Muscle of leg (tissue), 16 donors: ENCODE measurements at places on chromosomes 3 and 15.

GRCh38 chr15:49953421-49953820 is 165.6 kb downstream of the ATP8B4 start:
- no peak for DNase-seq

GRCh38 chr3:58991623-58992022 is 58.2 kb downstream of the CFAP20DC start:
- DNase-seq = no peak

- DNase-seq = no peak
Measured at GRCh38 chr3:71825551-71826283, 40.8 kb upstream of the PROK2 start.

DNA sequence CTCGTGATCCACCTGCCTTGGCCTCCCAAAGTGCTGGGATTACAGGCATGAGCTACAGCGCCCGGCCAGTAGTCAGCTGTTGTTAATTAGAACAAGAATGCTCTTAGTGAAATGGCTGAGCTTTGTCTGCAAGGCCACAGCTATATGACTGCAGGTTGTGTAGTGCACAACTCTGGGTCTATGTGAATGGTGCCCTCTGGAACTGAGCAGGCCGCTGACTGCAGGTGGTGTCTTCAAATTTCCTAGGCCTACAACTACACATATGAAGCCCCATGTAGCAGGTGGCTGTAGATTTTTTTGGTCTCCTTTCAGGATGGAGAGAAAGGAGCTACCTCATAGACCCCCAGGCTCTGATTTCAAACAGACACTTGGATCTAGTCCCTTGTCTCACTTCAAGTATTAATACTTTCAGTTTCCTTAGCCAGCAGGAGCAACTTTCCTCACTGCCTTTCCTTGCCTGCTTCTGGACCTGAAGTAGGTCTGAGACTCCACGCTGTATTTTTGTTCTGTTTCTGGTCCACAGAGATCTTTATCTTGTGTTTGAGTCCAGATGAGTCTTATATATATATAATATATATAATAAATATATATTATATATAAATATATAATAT is 86.9 kb downstream of the C3orf80 start:
- no peak for DNase-seq

DNA sequence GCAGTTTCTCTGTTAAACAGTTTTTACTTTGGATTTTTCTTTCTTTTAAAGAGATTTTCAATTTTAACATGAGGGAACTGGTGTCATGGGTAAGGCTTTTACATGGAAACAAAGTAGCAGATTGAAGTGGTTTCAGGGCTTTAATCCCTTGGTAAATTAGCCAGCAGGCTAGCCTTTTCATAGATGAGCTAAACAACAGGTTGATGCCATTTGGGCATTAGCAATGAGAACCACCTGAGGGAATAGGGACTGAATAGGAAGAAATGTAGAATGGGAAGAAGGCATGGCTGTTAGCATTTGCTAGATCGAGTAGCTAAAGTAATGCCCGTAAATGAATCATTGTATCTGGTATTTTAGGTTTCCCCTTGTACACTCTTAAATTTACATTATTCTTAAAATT is 165.5 kb upstream of the MLF1 start:
- no peak for DNase-seq

DNA sequence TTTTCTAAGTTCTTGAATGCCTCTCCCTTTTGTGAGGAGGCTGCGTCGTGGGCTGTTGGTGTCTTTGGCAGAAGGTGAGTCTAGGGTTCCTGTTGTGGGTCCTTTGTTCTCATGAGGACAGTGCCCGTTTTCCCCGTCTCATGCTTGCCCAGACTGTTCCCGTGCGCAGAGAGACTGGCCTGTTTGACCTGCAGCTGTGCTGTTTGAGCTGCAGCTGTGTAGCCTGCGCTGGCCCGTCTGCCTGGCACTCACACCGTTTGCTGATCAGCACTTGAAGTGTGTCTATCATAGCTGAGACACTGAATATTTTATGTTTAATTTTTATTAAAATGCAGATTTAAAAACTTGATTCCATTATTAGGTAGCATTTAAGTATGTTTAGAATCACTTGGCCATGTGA is 9.9 kb downstream of the GOLGA6L2 start:
- no peak for DNase-seq

DNA sequence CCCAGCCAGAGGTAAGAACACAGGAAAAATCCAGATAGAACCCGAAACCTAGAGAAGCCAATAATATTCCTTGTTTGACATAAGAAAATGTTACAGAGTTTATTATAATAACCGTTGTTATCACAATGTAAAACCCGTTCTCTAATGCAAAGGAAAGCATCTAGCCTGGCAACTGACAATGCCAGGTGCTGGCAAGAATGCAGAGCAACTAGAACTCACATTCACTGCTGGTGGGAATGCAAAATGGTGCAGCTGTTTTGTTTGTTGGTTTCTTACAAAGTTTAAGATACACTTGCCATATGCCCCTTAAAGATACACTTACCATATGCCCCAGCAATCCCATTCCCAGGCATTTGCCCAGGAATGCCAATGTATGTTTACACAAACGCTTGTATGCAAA is 23.4 kb downstream of the VPS39 start:
- peak; percentile 39 for DNase-seq

- no peak for DNase-seq
Measured at GRCh38 chr3:144564011-144564410, 592.4 kb downstream of the DIPK2A start.

- peak; percentile 41 for DNase-seq
Measured at GRCh38 chr15:69853544-69853951, 244.2 kb downstream of the TLE3 start.

DNA sequence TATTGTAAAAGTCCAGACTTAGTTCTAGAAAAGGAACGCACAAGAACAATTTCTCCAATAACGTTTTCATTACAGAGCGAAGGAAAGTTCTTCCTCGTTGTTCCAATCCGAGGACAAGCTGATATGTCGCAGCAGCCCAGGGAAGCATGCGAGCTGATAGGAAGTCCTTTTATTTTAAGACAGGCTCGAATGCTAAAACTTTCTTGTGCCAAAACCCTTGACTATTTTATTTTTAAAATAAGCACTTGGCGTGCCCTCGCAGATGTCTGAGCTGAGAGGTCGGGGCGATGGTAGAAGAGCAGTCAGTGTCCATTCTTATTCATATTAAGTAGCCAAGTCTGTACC is 433 bp upstream of the MITF start:
- no peak for DNase-seq

DNA sequence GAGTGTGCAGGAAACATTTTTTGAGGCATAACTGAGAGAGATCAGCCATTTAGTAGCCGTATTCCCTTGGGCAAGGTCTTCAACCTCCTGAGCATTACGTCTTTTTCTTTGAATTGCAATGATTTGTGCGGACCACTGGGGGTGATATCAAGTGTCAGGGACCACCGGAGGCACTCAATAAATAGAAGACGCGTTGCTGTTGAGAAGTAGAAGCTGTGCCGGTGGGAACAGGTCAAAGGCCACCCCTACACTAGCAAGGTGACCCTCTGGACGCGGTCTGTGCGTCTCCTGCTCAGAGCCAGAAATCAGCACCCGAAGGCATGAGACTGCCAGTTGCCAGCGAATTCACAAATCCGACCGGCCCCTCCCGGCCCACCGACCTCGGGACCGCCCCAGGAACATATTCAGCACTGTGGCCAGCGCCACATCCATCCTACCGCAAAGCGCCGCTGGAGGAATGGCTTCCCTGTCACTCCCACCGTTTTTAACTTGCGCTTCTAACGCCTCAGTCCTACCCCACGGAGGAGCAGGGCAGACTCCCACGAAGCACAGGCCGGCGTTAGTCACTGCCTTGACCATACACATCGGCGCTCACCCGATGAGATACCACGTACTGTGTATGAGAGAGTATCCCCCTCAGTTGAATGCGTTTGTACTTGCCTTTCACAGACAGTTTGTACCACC is 1.4 kb upstream of the GHSR start:
- peak; percentile 48 for DNase-seq

DNA sequence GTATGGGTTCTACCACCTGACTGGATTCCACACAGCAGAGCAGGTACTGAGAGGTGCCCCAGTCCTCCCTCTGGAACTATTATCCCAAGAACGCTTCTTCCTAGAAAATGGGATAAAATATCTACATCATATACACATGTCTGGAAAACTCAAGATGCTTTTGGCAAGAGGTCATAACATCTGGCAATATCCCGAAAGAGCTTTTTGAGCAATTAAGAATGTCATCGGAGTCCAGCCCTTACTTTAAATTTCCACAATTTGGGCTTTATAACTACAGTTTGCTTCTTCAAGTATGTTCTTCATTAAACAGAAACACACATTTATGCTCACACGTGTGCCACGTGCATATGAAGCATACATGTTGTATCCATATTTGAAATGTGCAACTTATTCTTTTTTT is 365.9 kb upstream of the THBS1 start:
- DNase-seq = peak; percentile 97

- DNase-seq = no peak
Measured at GRCh38 chr3:13963137-13963886, 83.4 kb upstream of the WNT7A start.

DNA sequence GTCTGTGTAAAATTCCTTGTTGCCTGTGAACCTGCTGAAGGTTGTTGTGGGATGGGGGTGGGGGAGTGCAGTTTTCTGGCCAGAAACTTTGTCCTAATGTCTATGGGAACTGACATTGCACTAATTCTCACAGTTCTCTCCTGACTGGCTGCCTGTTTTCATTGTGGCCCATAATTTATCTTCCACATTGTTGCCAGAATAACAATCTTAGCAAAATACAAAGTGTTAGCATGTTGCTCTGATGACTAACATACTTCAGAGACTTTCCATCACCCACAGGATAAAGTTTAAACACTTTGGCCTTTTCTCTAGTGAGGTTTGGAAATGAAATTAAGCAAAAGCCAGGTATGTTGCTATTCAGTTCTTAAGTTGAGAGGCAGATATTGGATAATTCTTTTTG is 81.4 kb upstream of the TBC1D5 start:
- no peak for DNase-seq

DNA sequence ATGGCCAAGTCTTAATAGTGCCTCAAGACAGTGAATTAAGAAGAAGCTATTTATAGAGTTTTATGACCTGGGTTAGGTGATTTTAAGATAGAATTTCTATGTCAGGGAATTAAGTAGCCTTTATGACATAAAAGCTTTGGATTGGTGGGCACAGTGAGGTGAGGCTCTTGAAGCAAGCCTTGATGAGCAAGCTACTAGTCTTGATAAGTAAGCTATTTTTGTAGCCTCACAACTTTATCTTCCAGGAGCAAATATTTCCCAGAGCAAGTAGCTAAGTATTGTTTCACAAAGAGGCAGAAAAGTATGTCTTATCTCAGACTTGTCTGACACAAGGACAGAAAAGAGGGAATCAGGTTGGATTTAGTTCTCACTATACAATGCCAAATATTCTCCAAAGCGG is 491.7 kb upstream of the RASGRP1 start:
- no peak for DNase-seq

DNA sequence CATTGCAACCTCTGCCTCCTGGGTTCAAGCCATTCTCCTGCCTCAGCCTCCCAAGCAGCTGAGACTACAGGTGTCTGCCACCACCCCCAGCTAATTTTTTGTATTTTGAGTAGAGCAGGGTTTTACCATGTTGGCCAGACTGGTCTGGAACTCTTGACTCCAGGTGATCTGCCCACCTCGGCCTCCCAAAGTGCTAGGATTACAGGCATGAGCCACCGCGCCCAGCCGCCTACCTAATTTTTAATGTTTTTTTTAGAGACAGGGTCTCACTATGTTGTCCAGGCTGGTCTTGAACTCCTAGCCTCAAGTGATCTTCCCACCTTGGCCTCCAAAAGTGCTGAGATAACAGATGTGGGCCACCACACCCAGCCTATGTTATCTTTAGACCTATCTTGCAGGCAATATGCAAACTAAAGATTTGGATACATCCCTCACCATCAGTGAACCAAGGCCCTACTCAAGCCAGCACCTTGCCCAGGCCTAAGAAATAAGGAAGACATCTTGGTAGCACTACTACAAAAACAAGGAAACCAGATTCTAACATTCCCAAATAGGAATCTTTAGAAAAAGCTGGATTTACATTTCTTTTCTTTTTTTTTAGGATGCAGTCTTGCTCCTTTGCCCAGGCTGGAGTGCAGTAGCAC is 6.3 kb upstream of the GMPPB start:
- DNase-seq = no peak

- peak; percentile 38 for DNase-seq
Measured at GRCh38 chr3:169295912-169296570, 367.5 kb downstream of the MECOM start.

DNA sequence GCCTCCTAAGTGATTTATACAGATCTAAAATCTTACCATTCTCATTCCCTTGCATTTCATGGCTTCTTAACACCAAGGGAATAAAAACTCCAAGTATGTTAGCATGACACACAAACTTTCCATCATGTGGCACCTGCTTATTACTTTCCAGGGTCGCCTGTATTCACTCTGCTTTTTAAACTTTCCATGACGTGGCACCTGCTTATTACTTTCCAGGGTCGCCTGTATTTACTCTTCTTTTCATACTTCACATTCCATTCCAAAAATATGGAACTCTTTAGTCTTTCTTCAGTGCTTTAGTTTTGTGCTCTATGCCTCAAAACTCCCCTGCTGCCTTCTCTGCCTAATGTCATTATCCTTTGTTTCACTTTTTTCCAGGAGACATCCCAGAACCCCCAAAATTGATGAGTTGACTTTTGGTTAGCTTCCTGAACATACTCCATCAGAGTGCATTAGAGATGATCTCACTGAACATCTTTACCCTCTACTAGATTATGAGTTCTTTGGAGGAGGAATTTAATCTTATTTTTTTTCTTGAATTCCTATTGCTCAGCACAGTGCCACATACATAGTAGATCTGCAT is 47.0 kb downstream of the CALML4 start:
- DNase-seq = peak; percentile 75

GRCh38 chr15:31098491-31098917 is 3.0 kb downstream of the TRPM1 start:
- DNase-seq = no peak

GRCh38 chr15:25416693-25417092 is 22.1 kb downstream of the UBE3A start:
- no peak for DNase-seq

DNA sequence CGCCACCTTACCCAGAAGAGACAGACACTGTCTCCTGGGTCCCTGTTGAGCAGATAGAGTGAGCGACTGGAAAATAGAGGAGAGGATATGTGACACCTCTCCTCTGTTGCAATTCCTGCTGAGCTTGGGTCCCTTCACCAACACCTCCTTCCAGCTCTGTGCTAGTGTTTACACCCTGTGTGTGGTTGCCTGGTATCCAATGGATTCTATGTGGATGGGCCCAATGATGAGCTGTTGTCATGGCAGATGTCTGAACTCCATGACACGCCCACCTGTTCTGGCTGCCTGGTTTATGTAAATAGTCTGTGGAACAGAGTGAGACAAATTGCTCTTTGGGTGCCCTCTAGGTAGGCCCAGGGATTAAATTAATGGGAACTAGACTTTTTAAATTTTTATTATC is 23.7 kb downstream of the RBM5 start:
- DNase-seq = peak; percentile 58

GRCh38 chr3:83513677-83514076 is 1445.1 kb upstream of the CADM2 start:
- DNase-seq = no peak

GRCh38 chr3:43503067-43503728 is 118.6 kb downstream of the ANO10 start:
- peak; percentile 47 for DNase-seq
